Fibroblast of lung (primary cell): ENCODE measurements at places on chromosomes 1 and 21. TPM values are rescaled to one million over a fixed set of nuclear protein-coding genes. Genes with fewer than 3 reads are reported as not detected.
A peak's percentile ranks its signal among the peaks of the same experiment; 100 is the strongest.

GRCh38 chr1:7781501-7781900 lies 2.6 kb upstream of the PER3 start:
- DNase-seq = no peak

DNA sequence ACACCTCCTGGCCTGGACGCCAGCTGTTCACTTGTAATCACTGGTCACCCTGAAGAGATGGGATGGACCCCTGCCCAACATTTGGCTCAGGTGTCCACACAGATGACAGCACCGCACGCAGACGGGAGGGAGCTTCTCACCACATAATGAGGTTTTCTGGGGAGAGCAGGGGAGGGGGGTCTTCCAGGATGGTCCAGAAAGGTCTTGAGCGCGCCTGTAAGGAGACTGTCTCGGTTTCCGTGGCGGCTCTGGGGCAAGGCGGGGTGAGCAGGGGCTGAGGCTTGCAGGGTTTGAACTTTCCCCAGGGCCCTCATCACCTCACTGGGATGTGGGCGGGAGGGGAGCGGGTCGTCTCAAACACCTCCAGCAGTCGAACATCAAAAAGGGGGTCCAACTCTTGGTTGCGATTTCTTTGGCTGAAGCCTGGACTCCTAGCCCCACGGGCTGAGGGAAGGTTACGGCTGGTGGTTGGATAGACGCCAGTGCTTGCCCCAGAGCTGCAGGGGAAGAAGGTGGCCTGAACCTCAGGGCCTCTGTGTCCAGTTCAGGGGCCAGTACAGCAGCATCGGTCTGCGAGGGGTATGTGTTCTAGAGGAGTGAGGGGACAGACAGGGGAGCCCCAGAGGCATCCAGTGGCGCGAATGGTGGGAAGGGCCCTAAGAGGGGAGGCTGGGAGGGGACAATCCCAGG lies 53.8 kb downstream of the PRKCZ start:
- DNase-seq = no peak

The WNT9A gene
- 1.0 and 5.3 TPM in 2 replicates for total RNA-seq

DNA sequence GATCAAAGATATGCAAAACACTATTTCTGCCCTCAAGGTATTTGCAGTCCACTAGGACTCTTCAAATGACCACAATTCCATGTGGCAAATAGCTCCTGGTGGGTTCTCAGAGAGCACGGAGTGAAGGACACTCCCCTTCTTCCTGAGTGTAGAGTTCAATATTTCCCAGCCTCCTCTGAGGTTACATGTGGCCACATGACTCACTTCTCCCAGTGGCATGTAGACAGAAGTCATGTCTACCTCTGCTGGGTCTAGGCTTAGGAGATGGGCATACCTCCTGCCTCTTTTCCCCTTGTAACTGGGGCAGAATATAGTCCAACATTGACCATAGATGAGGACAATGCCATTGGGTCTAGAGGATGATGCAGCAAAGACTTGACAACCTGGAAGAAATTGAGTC lies 191.4 kb downstream of the MIS18A start:
- no peak for DNase-seq

The TOR1AIP1 gene
- 57.8 and 62.3 TPM in 2 replicates for total RNA-seq

- peak; percentile 92 for DNase-seq
Observed at GRCh38 chr1:37946703-37947360, at the start of gene INPP5B. Gene INPP5B (minus strand): TSS chr1:37947053. CDS start chr1:37946308, 745 bp downstream.

The SH2D1B gene
- not detected in 2 replicates for total RNA-seq

The ACKR1 gene
- not detected in 2 replicates for total RNA-seq

The SLC45A3 gene
- 1.5 and 2.3 TPM in 2 replicates for total RNA-seq

DNA sequence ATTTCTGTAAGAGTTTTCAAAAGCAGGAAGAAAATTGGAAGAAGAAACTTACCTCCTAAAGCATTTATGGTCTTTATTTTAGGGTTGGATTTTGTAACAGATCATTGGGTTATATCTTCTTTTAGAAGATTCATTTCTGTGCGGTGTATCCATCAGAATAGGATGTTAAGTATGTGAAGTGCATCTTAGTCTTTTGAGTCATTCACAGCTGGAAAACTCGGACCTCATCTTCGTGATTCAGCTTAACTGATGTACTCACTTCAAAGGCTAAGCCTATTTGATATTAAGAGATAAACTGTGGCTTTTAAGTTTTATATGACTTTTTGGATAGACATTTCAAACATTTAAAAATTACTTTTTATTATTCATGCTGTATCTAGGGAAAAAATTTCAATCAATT lies 56.3 kb downstream of the GIPC2 start:
- DNase-seq = peak; percentile 80

GRCh38 chr1:109488201-109488600 lies 4.5 kb downstream of the ATXN7L2 start:
- DNase-seq = no peak

The TOR1AIP2 gene
- total RNA-seq = 61.4 and 81.9 TPM in 2 replicates

- DNase-seq = peak; percentile 70
Observed at GRCh38 chr1:226708342-226708780, 30.7 kb downstream of the ITPKB start.

DNA sequence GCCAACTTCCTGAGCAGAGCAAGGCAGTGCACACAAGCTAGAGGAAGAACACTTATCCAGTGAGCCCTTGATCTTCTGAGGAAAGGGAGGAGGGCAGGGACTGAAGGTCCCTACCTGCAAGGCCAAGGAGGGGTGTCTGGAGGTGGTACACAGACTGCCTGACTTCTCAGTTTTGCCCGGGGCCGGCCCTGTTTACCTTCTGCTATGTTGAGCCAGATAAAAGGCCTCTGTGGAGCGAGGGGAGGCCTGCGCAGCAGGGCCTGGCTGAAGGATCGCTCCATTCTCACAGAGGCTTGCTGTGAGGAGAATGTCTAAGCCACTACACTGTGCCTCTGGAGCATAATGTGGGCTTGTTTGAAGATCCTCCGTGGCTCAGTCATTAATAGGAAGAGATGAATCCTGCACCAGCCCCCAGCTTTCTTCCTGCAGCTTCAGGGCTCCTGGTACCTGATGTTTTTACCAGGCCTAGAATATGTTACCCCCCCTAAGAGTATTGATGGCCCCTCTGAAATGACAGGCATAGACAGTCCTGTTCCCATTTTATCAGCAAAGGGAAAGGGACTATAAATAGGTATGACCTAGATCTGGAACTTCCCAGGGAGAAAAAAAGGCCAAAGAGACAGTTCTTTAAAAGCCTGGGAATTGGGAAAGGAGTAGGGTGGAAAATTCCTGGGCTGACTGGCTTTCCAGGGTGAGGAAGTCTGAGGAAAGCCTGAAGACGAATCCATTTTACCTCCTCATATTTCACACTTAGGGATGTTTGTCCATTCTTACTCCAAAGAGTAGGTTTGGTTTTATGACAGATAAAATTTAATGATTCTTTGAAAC lies 4.7 kb downstream of the POGK start:
- DNase-seq = peak; percentile 13

The PIGM gene
- total RNA-seq = 4.1 and 4.5 TPM in 2 replicates
